ENCODE measurements at places on chromosomes 16 and 17.

DNA sequence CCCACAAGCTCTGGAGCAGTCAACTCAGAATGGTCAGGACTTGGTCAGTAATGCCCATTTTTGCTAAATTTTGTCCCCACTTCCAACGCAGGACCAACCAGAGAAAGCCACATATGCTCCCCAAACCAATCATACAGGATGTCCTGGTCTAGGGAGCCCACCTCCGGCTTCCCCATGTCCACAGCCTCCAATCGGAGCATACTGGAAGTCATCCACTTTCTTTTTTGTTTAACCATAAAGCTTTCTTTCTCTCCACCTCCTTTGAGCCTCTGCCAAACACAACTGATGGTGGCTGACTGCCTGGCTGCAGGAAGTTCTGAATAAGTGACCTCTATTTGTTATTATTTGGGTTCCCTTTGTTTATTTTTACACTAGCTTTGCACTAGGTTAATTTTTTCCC lies 549.1 kb downstream of the WWOX start:
- DNase-seq = no peak

GRCh38 chr17:61634942-61635538 lies 44.0 kb upstream of the NACA2 start:
- no peak for DNase-seq

GRCh38 chr17:5468075-5468473 lies 708 bp downstream of the DHX33 start:
- DNase-seq = no peak

DNA sequence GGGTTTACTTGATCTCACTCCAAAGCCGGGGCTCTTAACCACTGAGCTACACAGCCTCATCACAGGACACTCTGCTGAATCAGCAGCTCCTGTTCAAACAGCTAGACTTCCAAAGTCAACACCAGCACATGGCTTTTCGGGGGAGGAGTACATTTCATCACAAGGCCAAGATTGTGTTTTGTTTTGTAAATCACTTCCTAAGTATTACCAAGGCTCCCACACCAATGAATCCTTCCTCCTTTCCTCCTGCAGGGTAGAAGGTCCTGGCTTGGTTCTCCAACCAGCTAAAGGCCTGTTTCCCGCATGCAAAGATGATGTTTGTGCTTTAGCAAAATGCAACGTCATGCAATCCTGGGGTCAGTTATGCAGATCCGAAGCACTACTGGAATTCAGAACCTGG lies 152.5 kb downstream of the XYLT1 start:
- peak; percentile 34 for DNase-seq

DNA sequence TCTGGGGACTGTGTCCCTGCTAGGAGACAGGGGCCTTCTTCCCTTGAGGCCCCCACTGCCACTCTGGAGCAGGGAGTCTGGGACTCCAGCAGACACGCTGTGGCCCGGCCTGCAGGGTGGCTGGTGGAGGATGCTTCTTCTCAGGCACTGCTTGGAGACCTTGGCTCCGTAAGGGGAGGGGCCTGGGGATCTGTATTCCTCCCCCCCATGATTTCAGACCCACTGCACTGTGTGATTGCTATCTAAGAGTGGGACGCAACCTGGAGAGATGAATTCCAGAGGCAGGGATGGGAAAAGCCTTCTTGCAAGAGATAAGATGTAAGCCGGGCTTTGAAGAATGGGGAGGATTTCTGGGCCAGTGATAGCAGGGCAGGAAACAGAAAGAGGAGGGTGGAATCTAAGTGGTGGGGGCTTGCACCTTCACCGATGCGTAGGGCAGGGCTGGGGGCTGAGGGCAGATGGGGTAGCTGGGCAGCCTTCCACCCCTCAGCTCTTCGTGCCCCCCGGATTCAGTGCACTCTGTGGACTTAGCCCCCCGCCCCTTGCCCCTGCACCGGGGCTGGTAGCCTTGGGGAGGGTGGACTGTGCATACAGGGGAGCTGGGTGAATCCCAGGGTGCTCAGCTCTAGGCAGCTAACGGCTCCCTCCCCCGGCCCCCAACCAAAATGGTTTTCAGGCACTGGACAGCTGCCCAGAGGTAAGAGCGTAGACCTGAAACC lies 5.2 kb upstream of the GSE1 start:
- no peak for DNase-seq

DNA sequence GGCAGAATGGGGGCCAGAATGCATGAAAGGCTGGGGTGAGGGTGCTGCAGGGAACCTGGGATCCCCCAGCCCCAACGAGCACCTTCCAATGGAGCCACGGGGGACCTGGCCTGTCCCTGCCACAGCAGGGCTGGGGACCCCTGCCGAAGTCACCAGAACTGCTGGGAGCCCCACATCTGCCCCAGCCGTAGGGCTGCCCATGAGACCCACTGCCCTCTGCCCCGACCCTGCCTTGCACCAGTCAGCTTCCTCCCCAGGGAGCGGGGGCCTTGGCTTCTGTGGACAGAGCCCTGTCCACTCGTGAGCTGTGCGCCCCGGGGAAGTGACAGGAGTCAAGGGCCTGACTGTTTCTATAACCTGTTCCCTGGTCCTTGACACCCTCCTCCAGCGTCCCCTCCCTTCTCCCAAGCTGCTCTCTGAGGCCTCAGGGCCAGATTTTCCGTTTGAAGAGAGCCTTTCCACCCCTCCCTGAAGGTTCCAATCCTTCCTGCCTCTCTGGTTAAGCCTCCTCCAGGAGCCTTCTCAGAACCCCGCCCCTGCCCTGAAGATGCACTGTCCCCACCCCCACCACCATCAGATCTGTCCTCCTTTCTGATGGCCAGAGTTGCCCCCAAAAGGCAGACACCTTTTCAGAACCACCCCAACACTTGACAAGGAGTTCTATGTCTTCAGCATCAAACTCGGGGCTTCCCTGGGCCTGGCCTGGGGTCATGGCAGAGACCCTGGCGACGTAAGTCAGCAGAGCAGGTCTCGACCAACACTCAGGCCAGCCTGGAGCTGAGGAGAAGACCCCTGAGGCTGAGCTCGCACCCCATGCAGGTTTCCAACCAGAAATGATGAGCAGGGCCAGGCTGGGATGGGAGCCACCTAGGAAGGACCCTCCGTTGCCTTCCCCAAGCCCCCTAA lies 10.7 kb upstream of the PRR29 start:
- DNase-seq = peak; percentile 61

DNA sequence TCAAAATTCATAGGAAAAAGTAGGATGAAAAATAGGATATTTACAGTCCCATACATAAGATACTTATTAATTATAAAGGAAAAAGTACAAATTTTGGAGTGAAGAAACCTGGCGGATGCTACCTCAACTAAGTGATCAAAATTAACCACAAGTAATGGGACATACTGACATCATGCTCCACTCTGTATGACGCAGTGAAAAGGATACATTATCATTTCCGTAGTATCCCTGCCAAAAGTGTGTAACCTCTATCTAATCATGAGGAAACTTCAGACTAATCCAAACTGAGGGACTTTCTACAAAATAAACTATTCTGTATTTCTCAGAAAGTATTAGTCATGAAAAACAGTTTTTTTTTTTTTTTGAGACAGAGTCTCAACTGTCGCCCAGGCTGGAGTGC lies 60.5 kb downstream of the TRIM37 start:
- no peak for DNase-seq

DNA sequence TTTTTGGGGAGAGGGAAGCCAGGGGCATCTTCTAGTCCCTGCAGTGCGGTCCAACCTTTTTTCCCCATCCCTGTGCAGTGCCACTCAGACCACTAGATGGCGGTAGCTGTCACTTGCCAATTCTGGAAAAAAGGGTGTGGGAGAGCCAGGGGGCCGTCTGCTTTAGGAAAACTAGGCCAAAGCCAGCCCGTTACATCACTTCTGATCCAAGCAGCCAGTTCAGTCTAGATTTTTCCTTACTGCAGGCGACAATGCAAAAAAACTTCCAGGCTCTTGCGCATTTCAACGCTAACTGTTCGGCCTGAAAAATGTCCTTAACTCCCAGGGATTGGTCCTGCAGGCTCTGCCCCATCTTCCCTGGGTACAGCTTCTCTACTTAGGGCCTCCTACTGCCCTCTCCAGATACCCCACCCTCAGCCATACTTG lies 69.2 kb upstream of the CES5A start:
- peak; percentile 63 for DNase-seq

GRCh38 chr17:68288375-68288774 lies 2.6 kb downstream of the SLC16A6 start:
- no peak for DNase-seq
